ENCODE measurements at places on chromosomes 11 and 22.
A peak's percentile ranks its signal among the peaks of the same experiment; 100 is the strongest.

GRCh38 chr11:118791961-118792569 lies 1.1 kb upstream of the DDX6 start:
- peak; percentile 28 for DNase-seq

DNA sequence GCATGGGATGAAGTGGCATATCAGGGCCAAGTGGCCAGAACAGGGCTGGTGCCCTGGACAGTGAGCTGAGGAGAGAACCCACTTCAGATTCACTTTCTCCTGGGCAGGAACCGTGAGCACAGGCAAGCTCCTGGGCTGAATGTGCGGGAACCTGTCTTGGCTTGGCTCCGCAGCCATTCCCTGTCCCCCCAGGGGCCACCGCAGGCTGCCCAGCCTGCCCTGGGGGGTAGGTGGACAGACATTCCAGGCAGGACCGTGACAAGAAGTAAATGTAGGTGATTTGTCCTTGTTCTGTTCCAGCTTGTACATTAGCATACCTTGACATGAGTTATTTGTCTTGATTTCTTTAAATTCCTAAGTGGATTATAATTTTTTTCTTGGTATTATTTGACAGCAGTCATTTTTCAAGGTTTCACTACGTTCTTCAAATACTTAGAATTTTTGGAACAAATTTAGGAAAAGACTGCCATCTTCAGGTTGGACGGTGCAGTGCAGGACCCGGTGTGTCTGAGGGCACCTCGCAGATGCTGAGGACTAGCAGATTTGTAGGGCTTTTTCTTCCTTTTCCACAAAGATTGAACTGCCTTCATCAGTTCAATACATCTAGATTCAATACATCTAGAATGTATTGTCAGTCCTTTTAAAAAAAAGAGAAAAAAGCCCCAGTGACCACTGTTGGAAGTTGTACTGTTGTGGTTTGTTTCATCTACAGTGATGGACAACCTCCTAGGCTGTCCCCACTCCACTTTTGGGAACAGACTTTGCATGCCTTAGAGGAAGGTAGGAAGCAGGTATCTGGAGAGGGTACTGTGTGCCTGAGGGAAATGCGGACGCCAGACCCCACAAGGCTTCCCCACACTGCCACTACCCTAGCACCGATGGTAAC lies 115.1 kb upstream of the RASSF10 start:
- peak; percentile 80 for DNase-seq

DNA sequence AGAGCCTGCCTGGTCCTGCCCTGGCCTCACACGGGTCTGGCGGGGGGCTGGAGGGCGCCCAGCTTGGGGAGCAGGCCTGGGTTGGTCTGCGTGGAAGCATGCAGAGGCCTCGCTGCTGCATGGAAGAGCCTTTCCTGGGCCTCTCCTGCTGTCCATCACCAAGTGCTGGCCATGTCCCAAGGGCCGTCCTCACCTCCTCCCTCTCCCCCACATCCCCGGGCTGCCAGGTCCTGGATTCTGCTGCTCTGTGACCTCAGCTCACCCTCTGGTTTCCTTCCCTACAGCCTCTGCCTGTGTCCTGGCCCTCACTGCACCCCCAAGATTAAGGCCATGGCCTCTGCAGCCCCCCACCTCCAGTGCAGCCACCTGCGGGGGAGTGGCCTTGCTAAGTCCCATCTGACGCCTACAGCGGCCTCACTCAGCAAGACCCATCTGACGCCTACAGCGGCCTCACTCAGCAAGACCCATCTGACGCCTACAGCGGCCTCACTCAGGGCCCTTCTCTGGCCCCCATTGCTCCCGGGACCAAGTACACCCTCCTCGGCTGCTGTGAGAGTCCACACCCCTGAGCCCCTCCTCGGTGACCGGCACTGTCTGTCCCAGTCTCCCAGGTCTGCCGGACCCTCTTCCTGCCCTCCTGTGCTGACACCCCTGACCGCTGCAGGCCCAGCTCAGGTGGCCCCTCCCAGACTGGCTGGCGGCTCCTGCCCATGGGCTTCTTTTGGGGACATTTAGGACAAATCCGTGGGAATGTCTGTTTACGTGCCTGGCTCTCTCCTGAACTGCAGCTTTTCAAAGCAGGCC lies 119.5 kb upstream of the B3GAT1 start:
- no peak for DNase-seq

GRCh38 chr11:8258289-8258688 lies 5.4 kb downstream of the LMO1 start:
- peak; percentile 9 for DNase-seq

DNA sequence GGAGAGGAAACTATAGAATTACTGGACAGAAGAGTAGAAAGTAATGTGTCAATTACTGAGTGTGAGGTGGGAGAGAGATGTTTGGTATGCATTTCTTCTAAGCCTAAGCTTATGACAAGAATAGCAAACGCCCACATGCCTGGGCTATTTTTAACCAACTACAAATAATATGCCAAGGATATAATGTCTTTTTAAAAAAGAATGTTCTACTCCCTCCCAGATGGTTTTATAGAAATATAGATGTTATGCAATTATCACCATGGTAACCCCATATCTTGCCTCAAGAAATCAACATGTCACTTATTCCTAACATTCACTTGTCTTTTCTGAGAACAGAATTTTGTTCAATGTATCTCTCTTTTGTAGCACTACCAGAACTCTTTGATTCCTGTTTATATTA lies 996.7 kb upstream of the CHORDC1 start:
- no peak for DNase-seq

- DNase-seq, result no peak
Measured at GRCh38 chr11:44708523-44709280, 18.1 kb upstream of the TSPAN18 start.

DNA sequence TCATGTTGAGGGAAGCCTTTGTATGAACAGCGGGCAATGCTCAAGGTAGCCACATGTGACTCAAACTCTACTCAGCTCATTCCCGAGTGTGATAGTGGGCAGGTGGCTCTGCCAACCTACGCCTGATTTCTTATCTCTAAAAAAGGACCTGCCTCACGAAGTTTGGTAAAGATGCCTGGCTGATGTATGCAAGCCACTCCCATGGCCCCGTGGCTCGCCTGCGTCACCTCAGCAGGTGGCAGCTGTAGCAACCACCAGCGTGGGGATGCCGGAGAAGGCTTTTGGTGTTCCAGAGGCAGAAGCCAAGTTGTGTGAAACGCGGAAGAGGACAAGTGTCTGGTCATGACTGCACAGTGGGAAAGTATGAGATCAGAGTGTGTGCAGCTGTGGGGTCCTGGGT lies 5.4 kb downstream of the FADS2 start:
- no peak for DNase-seq

DNA sequence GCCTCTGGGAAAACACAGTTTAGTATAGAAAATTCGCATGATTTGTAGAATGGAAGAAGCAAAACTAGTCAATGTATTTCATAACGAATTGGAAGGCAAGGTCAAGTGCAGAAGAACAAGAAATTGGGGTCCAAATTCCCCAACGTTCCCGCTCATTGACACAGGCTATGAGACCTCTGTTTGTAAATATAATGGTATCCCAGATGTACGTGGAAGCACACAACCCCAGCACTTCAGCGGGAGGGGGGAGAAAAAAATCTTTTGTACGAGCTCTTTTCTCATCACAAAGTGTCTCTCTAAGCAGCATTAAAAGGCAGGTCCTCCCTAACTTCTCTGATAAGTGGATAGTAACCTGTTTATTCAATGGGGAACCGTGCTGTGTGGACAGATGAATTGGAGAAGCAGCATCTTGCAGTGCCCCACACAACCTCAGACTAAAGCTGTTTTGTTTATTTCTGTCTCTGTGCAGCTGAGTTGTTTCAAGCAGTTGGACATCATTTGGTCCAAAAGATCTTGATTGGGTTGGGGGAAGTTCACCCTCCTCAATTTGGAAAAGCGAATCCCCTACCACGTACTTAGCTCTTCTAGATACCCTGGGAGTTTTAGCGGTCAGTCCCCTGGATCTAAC lies 1.1 kb upstream of the GAB2 start:
- DNase-seq, result no peak

DNA sequence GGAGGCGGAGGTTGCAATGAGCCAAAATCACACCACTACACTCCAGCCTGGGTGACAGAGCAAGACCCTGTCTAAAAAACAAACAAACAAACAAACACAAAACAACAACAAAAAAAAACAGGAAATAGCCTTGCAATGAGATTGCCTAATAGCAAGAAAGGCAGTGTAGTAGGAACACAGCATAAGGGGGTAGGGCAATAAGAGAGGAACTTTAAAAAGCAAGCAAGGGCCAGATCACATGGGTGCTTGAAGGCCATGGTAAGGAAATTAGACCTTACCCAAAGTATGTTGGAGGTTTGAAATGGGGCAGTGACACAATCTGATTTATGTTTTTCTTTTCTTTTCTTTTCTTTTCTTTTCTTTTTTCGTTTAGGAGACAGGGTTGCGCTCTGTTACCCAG lies 34.7 kb upstream of the NRIP3 start:
- no peak for DNase-seq

DNA sequence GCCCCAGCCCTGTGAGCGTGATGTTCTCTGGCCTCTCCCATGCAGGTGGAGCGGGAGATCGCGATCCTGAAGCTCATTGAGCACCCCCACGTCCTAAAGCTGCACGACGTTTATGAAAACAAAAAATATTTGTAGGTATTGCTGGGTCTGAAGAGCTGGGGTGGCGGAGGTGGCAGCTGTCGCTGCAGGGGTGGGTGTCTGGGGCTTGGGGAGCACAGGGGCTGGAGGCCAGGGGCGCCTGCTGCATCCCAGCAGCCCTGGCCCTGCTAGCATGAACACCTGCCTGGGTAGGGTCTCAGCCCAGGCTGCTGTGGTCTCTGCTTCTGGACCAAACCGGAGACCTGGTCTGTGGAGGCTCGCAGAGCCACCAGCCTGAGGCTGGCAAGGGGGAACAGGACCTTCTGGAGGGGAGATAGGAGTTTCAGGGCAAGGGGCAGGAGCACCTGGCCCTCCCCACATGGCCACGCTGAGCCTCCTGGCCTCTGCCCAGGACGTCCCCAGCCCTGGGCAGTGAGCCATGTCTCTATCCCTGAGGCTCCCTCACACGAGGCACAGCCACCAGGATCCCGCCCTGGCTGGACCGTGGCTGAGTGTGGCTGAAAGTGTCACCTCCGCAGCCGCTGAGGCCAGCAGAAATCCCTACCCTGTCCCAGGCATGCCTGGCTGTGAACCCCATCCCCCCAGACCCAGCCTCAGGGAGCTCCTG lies 48.2 kb downstream of the MOB2 start:
- DNase-seq, result peak; percentile 57

Data from body of pancreas (tissue), 4 donors.